Hematopoietic multipotent progenitor cell treated with erythropoietin and hydrocortisone succinate and interleukin-3 and kit ligand, for 6 days (in vitro differentiated cells): ENCODE measurements at places on chromosomes 16 and 17.

GRCh38 chr17:18093616-18094408 lies 6.1 kb downstream of the DRG2 start:
- DNase-seq, result peak; percentile 95

DNA sequence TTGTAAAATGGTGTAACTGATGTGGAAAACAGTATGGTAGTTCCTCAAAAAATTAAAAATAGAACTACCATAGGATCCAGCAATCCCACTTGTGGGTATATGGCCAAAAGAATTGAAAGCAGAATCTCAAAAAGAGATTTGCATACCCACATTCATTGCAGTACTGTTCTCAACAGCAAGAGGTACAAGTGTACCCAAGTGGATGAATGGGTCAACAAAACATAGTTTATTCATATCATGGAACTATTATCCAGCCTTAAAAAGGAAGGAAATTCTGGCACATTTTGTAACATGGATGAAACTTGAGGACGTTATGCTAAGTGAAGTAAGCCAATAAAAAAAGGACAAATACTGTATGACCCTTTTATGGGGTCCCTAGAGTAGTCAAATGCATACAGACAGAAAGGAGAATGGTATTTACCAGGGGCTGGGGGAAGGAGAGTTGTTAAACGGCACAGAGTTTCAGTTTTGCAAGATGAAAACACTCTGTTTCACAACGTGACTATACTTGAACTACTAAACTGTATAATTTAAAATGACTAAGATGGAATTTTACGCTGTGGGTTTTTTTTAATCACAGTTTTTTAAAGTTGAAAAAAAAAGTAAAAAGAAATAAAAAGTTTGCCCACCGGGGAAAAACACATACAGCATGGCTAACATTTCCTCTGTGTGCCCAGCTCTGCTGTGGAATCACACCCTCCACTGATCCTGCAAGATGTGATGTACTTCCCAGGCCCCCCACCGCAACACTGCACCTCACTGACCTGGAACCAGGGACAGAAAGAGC lies 6.1 kb downstream of the TVP23A start:
- no peak for DNase-seq

- DNase-seq, result no peak
Measured at GRCh38 chr16:35440875-35441274, 1981.5 kb downstream of the TP53TG3F start.

GRCh38 chr17:7748076-7748775 lies 30.7 kb downstream of the DNAH2 start:
- no peak for DNase-seq

GRCh38 chr17:37413875-37414519 lies 7.3 kb downstream of the TADA2A start:
- DNase-seq, result peak; percentile 51

DNA sequence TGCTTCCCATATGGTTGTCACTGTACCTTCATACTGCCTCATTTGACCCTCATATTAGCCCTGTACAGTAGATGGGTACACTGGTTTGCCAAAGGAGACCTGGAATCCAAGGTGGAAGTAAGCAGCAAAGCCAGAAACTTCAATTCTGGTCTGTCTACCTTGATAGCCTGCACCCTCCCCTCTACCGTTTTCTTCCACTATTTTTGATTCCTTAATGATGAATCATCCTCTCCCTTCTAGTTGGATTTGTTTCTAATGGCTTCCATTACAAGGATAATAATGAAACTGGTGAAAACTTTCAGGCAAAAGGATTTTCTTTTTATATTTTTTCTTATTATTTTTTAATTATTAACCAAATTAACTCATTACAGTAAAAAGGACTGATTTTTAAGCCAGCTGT lies 17.3 kb downstream of the TAC4 start:
- DNase-seq, result no peak

GRCh38 chr17:66518677-66519076 lies 216.3 kb downstream of the PRKCA start:
- DNase-seq, result no peak

- DNase-seq, result no peak
Measured at GRCh38 chr16:694187-694862, 4.1 kb upstream of the WDR24 start.

- DNase-seq, result no peak
Measured at GRCh38 chr17:79461041-79461440, 149.8 kb downstream of the RBFOX3 start.

DNA sequence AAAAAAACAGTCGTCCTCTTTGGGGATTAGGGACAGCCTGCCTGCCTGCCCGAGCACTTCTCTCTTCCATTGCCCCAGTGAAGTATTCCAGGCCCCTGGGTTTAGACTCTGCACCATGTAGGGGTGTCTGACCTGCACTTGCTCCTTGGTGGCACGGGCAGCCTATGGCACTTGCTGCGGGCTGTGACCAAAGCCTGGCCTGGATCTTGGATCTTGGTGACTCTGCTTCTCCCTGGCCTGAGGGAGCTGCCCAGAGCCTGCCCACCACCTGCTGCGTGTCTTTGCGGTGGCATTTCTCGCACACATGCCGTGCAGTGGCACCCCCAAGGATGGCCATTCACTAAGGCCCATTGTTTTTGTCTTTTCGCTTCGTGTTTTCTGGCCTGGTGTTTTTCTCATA lies 6.1 kb upstream of the STH start:
- DNase-seq, result no peak

DNA sequence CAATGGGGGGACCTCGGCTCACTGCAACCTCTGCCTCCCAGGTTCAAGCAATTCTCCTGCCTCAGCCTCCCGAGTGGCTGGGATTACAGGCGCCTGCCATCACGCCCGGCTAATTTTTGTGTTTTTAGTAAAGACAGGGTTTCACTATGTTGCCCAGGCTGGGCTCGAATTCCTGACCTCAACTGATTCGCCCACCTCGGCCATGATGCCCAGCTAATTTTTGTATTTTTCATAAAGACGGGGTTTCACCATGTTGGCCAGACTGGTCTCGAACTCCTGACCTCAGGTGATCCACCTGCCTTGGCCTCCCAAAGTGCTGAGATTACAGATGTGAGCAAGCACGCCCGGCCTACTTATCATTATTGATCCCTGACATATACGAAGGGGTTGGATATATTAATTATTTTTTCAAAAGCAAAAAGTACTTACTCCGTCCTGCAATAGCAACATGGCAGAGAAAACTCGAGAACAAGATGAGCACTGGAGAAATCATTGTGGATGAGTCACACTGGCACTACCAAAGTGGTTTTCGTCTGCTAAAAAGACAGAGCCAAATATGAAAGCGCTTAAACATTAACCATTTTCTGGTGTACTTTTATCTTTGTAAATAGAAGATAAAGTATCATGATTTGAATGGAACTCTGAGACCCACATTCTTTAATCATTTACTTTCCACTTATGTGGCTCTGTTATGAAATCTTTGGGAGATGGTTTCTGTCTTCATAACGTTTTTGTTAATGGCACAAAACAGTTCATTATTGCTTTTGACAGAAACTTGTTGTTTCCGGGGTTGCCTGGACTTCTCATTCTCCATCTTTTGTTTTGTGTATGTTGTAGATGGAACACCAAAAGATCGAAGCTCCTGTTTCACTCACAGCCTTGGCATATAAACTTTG lies at the start of gene APOH:
TSS of gene APOH (minus strand) at position 529 of the 896 bp plus-strand sequence. CDS start at position 493, 36 bp downstream.
- DNase-seq, result no peak

- DNase-seq, result no peak
Measured at GRCh38 chr16:4839942-4840341, 7.1 kb downstream of the GLYR1 start.

DNA sequence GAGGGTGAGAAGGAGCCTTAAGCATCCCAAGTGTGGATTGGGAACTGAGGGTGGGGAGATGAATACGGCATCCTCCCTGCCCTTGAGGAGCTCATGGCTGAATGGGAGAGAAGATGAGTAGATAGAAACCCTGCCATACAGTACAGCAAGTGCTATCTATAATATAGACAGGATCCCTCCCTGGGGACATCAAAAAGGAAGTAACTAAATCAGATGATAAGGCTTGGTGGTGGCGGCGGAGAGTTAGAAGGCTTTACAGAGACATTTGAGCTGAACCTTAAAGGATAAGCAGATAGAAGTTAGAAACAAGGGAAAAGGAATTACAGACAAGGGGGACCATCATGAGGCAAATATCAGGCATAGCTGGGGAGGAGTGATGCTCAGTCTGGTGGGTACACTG lies 67.5 kb upstream of the TMEM132E start:
- peak; percentile 9 for DNase-seq

- no peak for DNase-seq
Measured at GRCh38 chr17:30812218-30813177, 12.0 kb downstream of the CRLF3 start.

DNA sequence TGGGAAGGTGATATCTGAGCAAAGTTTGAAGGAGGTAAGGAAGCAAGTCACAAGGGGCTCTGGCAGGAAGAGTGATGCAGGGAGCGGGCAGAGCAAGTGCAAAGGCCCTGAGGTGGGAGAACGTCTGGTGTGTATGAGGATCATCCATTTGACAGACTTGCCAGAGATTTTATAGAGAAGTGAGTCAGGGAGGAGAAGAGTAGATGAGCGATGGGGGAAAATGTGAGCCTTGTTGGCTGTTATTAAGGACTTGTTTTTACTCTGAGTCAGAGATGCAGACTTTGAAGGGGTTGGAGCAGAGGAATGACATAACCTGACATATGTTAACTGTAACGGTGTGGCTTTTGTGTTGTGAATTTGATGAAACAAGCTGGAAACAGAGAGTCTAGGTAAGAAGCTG lies 3.5 kb upstream of the CLEC10A start:
- DNase-seq, result no peak

DNA sequence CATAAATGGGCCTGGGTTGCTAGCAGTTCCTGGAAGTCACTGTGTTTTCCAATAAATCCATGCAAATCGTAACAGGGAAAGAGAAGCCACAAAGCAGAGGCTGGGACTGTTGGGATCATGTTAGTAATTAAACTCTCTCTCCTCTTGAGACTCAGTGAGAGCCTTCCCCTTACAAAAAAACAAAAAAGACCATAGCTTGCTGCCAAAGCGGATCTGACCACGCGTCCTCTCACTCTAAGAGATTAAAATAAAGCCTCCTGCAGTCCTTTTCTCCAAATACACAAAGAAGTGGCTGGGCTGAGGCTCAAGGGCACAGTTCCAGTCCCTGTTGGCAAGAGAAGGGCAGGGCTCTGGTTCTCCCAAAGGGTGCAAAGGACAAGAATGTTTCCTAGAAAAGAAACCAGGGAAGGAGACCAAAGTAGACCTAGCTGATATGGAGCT lies 38.5 kb downstream of the PIGL start:
- no peak for DNase-seq

DNA sequence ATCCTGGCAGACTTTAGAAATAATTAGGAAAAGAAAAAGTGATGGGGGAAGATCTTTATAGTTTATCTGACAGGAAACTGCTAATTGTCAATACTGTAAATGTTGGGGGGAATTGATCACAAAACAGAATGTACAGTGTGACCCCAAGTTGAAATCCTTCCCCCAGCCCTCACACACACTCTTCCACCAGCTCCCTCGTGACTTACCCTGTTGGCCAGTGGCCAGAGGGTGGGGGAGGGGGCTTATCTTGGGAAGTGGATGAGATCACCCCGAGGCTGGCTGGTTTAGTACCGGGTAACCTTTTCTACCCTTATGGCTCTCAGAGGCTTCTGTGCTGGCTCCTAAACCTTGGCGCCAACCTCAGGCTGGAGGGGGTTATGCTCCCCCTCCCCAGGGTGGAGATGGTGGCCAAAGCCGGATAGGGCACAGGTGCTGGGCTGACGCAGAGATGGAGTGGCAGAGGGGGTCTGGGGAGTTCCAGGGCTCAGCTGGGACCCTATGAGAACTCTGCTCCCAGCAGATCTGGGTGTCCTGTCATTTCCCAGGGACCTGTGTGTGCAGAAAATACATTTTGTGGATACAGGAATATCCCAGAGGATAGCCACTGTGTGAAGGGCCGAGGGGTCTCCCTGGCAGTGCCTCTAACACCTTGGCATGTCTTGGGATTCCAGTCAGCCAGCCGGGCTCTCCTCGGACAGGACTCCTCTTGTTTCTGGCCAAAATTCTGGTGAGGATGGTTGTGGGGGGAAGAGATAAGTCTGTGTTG lies 18.6 kb downstream of the CDH16 start:
- DNase-seq, result peak; percentile 88

GRCh38 chr17:76530811-76531485 lies 6.6 kb downstream of the CYGB start:
- no peak for DNase-seq

GRCh38 chr17:29577385-29578211 lies 9.1 kb downstream of the TP53I13 start:
- DNase-seq, result no peak

DNA sequence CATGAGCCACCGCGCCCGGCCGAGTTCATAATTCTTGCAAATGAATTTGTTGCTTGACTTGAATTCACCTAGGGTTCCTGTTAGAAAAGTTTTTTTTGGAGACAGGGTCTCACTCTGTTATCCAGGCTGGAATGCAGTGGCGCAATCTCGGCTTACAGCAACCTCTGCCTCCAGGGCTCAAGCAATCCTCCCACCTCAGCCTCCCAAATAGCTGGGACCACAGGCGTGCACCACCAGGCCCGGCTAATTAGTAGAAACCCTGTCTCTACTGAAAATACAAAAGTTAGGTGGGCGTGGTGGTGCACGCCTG lies 99.8 kb downstream of the MYH11 start:
- DNase-seq, result no peak

DNA sequence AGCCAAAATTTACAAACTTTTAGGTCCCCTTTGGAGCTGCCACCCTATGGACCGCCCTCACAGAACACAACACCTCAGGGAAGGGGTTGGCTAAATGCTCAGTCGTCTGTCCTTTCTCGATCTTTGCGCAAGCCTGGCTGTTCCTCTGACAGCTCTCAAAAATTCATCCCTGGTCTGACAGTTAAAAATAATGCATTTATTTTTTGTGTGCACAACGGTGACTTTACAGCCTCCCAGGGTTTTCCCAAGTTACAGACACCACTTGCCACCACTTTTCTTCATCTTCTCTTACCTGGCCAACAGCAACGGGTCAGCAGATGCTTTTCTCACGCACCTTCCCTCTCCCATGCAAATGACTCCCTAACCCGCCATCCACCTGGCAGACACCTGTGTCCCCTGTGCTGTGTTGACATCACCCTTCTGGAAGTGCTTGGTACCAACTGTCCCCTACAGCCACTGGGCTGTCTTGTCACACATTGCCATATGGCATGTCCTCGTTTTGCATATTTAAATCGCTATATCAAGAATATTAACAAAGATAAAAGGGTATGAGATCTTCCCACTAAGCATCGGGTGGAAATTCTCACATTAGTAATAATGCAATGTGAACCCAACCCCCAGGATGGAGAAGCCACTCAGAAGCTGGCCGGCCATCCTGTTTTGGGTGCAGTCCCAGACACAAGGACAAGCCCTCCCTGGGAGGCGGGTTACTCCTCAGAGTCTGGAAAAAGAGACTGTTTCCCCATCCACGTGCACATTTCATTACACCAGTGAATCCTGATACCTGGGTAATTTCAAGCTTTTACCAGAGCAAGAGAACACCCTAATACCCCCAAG lies 187.0 kb downstream of the ZFHX3 start:
- DNase-seq, result no peak

- DNase-seq, result no peak
Measured at GRCh38 chr17:45895969-45896785, 1.8 kb downstream of the MAPT start.

DNA sequence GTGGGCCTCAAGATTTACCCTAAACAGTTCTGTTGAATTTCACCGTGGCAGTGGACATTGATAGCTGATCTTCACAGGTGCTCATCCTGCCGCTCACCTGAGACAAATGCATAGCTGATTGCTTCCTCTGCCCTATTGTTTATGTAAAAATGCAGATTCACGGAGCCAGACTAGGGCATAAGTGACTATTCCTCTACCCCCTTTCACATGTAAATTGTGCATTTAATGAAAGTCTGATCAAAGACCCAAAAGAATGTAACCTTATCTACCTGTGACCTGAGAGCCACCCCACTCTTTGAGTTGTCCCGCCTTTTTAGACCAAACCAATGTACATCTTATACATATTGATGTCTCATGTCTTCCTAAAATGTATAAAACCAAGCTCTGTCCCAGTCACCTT lies 312.4 kb upstream of the CDH5 start:
- DNase-seq, result no peak
